ENCODE measurements at places on chromosomes 6 and 20.

DNA sequence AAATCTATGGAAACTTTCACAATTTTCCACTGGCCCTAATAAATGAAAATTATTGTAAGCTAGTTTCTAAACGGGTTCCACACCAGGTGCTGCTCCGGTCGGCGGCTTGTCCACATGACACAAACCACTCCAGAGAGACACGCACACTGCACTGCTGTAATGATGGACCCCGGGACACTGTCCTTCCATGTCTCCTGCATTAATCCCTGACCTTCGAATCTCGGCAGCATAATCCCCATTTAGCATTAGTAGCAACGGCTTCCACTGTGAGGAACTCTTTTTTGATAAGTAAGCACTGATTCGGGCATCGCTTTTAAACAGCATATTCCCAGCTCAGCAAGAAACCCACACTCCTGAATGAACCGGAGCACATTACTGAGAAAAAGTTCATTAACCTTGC, 43.5 kb downstream of the INSM1 start:
- DNase-seq, result peak; percentile 50

GRCh38 chr20:39700528-39700927, 738.4 kb downstream of the DHX35 start:
- DNase-seq, result no peak

DNA sequence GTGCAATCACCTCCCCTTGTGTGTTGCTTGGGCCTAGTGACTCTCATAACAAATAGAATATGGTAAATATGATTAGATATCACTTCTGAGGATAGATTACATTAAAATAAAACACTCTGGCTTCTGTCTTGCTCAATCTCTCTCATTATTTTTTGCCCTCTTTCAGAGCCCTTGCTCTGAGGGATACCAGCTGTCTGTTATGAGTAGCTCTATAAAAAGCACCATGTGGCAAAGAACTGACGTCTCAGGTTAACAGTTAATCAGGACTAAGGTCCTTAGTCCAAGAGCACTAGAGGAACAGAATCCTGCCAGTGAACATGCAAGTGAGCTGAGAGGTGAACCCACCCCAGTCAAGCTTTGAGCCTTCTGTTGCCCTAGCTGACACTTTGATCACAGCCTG, 402.2 kb upstream of the HTR1E start:
- no peak for DNase-seq

DNA sequence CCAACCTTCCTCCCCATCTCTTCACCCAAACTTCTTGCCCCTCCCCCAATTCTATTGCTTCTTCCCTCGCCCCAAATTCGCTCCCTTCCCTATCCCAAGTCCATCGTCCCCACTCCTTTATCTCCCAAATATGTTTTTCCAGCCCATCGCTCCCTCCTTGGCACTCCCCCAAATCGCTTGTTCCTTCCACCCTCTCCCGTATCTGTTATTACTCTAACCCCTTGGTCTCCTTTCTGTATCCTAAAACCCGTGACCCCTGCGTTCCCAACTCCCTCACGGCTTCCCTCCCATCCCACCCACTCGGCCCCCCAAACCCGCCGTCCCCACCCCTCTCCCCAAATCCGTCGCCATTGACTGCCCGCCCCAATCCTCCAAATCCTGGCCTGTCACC, 584 bp downstream of the MTCH1 start:
- no peak for DNase-seq

GRCh38 chr6:73528897-73529296, 8.1 kb upstream of the EEF1A1 start:
- DNase-seq, result no peak

DNA sequence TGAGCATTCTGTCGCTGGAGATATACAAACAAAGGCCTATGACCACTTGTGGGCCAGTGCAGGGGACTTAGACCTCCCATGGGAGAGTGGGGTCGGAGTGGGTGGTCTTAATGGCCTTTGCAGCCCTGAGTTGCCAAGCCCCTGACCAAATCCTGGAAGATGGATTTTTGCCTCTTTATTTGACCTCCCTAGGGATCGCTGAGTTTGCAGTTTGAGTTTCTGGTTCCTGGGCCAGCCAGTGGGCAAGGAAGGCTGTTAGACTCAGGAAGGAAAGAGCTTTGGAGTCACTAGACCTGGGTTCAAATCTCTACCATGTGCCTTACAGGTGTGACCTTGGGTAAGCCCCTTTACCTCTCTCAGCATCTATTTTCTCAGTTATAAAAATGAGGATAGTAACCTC, 94.1 kb downstream of the CD40 start:
- DNase-seq, result no peak

DNA sequence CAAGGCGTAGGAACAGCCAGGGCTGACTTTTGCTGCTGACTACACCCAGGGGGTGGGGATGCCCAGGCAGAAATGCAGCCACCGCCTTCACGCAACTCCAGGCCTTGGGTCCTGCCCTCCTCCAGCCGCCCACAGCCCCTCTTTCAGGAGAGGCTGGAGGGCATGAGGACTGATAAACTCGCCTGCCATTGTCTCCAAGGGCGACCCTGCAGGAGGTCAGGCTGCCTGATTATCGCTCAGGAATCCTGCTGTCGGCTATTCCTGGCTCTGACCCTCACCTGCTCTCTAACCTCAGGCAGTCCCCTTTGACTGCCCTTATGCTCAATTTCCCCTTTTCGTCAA, 62.0 kb upstream of the HDDC2 start:
- no peak for DNase-seq

DNA sequence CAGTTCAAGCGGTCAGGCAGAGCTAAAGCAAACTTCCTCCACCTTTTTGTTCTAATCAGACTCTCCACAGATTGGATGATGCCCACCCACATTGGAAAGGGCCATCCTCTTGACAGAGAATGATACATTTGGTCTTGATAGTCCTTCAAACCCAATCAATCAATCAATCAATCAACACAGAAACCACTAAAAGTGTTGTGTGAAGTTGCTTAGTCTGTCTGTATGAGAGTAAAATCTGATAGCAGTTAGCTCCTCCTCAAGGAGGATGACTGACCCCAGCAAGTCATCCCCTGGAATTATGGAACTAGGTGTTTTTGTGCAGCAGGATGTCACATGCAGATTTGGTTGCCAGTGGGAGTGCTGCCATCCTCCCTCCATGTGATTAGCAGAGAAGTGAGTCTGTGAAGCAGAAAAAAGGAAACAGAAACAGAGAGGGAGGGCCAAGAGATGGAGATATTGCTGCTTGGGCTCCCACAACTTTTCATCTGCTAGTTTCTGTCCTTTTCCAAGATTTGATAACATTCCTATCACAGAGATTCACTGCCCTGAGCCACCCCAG, 32.0 kb upstream of the SSTR4 start:
- no peak for DNase-seq

DNA sequence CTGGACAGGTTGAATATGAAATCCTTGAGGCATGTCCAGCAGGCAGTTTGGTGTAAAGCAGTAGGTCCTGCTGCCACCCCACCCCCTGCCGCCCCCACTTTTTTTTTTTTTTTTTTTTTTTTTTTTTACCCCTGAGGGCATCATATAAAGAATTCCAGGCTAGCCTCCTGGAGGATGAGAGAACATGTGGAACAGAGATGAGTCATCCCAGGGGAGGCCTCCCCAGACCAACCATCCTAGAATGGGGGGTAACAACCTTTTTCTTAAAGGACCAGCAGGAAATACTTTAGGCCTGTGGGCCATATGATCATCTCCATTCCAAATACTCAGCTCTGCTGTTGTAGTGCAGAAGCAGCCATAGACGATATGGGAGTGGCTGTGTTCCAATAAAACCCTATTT, 170.9 kb downstream of the GJA10 start:
- no peak for DNase-seq

DNA sequence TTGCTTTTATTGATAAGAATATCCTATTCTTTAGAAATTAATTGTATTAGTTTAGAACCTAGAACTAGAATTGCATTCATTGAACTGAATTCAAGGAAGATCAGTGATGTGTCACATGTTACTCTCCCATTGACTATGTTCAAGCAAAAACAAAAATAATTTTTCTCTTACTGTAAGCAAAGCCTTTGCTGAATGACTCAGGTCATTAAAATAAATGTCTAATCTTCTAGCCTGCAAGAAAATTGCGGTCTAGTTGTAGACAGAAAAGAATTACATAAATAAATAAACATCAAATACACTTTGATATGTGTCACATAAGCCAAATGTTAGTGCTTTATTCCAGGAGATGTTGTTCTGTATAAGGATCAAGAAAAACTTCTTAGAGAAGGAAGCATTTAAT, 387.9 kb downstream of the ADGRB3 start:
- DNase-seq, result no peak

GRCh38 chr20:64090165-64090564, 6.0 kb upstream of the LKAAEAR1 start:
- peak; percentile 60 for DNase-seq

DNA sequence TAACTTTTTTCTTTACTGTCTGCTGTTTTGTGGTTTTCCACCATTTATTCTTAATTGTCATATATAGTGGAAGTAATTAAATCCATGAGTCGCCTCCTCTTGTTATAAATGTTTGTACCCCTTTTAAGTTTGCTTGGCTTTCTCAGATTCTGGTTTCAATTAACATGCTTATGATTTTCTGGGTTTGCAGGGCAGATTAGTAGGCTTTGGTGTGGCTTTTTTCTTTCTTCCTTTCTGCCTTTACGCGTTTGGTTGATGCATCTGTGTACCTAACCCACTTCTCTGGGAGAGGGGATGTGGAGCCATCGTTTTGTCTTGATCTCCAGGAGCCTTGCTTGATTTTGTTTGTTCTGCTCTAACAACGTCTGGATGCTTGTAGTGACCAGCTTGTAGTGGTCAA, 100.4 kb downstream of the JARID2 start:
- DNase-seq, result no peak

- no peak for DNase-seq
These were observed 83.7 kb downstream of the HMGCLL1 start for GRCh38 chr6:55495277-55495676.

DNA sequence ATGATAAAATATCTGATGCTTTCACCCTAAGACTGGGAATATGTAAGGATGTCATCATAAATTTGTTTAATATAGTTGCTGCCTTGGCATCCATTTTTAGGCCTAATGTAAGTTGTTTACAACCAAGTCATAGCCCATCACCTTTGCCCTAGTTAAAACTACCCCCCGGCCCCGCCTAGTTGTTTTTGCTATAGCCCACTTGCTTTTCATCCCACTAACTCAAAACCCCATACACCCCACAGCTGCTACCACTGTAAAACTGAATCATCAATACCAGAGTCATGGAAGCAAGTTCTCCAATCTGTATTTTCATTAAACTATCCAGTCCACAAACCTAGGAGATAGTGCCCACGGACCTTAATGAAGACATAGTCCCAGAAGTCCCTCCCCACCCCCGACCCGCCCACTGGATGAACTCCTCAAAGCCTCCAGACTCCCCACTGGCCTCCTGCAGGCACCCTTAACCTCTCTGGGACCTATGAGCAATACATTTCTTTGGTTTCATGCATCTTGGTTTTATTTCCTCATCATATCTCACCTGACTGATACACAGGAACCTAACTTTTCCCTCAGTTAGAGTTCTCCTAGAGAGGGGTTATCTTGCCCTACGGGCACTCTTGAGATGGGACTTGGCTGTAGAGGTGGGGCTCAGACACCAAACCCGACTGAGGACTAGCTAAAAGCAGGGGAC, 12.5 kb upstream of the ZDHHC14 start:
- no peak for DNase-seq

DNA sequence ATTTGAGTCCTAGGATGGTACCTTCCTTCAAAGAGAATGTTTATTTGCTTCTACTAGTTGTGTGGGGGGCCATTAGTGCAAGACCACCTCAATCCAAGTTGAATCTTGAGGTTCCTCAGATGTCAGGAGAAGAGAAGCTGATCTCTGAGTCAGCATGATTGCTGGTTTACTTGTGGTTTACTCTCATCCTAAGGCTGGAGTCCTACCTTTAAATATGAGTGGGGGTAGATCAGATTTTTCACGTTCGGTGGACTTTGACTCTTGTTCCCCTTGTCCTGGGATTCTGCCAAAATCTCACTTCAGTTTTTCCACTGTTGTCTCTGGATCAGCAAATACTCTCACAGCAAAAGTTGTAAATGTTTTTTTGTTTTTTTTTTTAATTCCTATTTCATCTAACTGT, 84.6 kb upstream of the F13A1 start:
- DNase-seq, result no peak

All from head of caudate nucleus (tissue), 42 donors.